ENCODE measurements at places on chromosomes 7 and 10.

DNA sequence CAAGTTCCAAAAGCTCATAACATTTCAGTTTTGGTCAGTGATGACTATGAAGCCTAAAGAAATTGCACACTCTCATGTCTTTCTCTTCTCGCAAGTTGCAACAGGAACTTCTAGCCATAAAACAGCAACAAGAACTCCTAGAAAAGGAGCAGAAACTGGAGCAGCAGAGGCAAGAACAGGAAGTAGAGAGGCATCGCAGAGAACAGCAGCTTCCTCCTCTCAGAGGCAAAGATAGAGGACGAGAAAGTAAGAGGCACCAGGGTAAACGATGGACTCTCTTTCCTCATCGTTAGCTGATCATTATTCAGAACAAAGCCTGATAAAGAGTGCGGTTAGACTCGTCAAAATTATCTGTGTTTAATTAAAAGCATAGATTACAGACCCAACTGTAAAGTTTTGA is 94.7 kb downstream of the HDAC9 start:
- DNase-seq: no peak

DNA sequence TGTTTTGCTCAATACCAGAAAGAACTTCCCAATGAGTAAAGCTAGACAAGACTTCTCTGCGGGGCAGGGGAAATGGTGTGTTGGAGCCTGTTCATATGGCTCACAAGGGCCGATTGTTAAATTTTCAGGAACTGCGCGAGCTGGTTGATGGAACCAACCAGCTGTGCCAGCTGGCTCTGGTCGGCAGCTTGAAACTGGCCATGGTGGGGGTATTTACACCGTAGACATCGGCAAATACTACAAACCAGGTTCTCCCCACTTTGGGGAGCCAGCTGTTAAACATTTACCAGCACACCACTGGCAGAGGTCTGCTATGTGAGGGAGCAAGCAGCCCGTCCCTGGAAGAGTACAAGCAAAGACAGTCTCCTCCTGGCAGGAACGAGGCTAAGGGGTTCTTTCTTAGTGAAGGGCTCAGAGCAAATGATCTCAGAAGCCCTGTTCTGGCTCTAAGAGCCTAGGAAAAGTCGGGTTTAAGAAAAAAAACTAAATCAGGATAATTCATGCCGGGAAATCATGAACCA is 8.8 kb upstream of the ZMIZ1 start:
- no peak for DNase-seq

DNA sequence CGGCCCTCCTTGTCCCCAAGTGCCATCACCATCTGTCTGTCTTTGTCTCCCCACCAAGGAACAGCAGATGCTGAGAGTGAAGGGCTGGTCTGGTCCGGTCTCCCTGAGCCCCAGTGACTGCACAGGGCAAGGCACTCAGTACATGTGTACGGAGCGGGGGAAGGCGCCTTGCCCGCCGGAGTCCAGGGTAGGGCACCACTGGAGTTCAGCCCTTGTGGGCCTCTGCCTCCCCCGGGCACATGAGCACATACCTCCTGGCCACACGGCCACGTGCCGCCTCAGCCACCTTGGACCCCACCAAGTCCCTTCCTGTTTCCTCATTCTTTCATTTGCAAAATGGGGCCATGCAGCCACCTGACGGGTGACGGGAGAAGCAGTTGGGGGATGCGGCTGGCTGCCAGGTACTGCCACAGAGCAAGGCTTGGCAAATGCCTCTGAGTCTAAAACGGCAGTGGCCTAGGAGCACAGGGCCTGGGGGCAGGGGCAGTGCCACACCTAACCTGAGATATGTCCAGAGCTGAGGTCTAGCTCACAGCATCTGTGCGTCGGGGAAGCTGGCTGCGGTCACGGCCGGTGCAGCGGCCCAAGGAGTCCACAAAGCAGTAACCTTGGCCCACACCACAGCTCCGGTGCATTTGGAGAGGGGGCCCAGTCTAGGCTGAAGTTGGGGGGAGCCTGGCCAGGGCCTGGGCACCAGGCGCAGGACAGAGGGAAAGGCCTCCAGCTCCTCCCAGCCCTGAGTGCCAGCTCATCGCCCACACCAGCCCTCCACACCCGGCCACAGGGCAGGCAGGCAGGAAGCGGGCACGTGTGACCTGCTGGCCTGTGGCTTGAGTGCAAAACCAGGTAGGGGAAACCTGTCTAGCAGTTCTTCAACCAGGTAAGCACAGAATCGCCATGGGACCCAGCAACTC is 5.2 kb downstream of the ADAP1 start:
- DNase-seq: no peak

- no peak for DNase-seq
These were observed 552 bp downstream of the SLC25A16 start for GRCh38 chr10:68526634-68527307.

Data from CD4-positive, alpha-beta T cell treated with Interleukin-15 for 1 hour (primary cell).